ENCODE measurements at places on chromosomes 16 and 17. TPM values are rescaled to one million over a fixed set of nuclear protein-coding genes. Genes with fewer than 3 reads are reported as not detected.

CMIP gene
- total RNA-seq, result 8.3 TPM

ASB16 gene
- total RNA-seq, result not detected

SLC16A13 gene
- 1.4 TPM for total RNA-seq

CBFA2T3 gene
- total RNA-seq, result not detected

NPTX1 gene
- total RNA-seq, result 0.29 TPM

GPR179 gene
- total RNA-seq, result not detected

PRSS36 gene
- not detected for total RNA-seq

EVPL gene
- not detected for total RNA-seq

UMOD gene
- total RNA-seq, result not detected

STX1B gene
- 0.72 TPM for total RNA-seq

KRTAP1-5 gene
- total RNA-seq, result 31.8 TPM

EPX gene
- not detected for total RNA-seq

BRIP1 gene
- 5.9 TPM for total RNA-seq

PDE6G gene
- total RNA-seq, result not detected

CLEC10A gene
- total RNA-seq, result not detected

SLFN14 gene
- under 0.01 TPM for total RNA-seq

ELAC2 gene
- total RNA-seq, result 43.9 TPM
